ENCODE measurements at places on chromosomes 3 and 15. TPM values are rescaled to one million over a fixed set of nuclear protein-coding genes. Genes with fewer than 3 reads are reported as not detected.
A peak's percentile ranks its signal among the peaks of the same experiment; 100 is the strongest.

GRCh38 chr3:113983544-113983943, 35.7 kb downstream of the ZDHHC23 start:
- no peak overlapping the region for H3K4me3 ChIP-seq
- no peaks in the 10 kb centered on the region for H3K27me3 ChIP-seq
- no peak overlapping the region for H3K27ac ChIP-seq
- no peak for DNase-seq
- peaks cover 16% of the 10 kb centered on the region for H3K4me1 ChIP-seq
- H3K36me3 ChIP-seq = no peaks in the 10 kb centered on the region

DNA sequence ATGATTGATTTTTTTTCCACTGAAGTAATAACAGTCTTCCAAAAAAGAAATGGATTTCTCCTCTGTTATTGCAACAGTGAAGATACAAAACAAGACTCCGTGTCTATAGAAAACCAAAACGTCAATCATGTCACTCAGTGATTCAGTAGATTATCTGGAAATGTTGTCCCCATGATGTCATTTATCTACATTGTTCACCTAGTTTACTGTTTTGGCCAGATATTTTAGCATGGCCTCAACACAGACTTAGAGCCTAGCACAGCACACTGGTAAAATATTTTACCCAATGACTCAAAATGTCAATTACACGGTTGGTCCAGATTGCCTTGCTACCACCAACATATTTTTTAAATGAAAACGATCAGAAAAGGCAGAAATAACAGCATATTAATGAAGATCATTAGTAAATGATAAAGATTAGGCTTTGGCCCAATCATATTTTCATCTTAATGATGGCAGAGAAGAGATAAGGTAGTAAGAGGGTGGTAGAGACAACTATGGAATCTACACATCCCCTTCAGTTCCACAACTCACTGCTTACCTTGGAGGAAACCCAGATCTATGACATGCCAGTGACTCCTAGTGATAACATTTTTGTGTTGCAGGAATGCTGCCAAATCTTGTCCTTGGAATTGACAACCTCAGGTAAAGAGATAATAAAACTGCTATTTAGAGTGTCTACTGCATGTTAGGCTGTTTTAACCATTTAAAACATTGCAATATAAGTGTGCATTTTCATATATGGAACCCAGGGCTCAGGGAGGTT, 347.7 kb upstream of the ARPP21 start:
- H3K27ac ChIP-seq = no peak overlapping the region
- no peaks in the 10 kb centered on the region for H3K4me1 ChIP-seq
- H3K27me3 ChIP-seq = no peaks in the 10 kb centered on the region
- DNase-seq = no peak

DNA sequence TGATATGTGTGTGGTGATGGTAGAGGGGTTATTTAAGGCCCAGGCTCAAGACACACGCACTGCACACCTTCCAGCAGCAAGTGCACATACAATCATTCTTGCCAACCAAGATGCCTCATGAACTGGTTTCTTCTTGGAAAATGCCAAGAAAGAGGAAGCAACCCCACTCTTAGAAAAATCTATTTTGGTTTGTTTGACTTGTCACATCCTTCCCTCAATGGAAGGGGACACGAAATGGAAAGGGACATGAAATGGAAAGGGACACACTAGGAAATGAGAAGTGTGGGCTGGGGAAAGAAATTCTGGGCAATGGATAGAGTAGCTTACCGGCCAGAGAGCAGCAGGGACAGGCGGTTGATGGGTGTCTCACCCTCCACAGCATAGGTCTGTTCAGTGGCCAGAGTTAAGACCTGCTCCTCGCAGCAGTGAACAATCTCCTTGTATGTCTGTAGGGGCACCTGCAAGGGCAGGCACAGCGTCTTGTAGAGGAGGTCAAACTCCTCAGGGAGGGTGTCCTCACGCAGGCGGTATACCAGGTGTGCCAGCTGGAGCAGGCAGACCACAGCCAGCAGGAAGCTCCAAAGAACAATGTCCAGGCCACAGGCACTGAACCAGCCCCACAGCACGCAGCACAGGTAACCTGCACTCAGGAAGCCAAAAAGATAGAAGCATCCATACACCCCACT, 640 bp downstream of the POPDC2 start:
- no peaks in the 10 kb centered on the region for H3K27me3 ChIP-seq
- no peak overlapping the region for H3K27ac ChIP-seq
- no peak for DNase-seq

GRCh38 chr15:25715536-25716413, 147.4 kb downstream of the ATP10A start:
- DNase-seq = no peak
- peaks cover 11% of the 10 kb centered on the region for H3K4me1 ChIP-seq
- no peak overlapping the region for H3K4me3 ChIP-seq
- no peak overlapping the region for H3K27ac ChIP-seq

- no peaks in the 10 kb centered on the region for H3K27me3 ChIP-seq
- DNase-seq = no peak
Measured at GRCh38 chr3:62837145-62837787, 38.0 kb downstream of the CADPS start.

- no peak for DNase-seq
- no peaks in the 10 kb centered on the region for H3K36me3 ChIP-seq
- H3K27me3 ChIP-seq = no peaks in the 10 kb centered on the region
- no peak overlapping the region for H3K27ac ChIP-seq
- no peak overlapping the region for H3K4me3 ChIP-seq
Measured at GRCh38 chr3:64268926-64269325, 43.7 kb upstream of the PRICKLE2 start.

DNA sequence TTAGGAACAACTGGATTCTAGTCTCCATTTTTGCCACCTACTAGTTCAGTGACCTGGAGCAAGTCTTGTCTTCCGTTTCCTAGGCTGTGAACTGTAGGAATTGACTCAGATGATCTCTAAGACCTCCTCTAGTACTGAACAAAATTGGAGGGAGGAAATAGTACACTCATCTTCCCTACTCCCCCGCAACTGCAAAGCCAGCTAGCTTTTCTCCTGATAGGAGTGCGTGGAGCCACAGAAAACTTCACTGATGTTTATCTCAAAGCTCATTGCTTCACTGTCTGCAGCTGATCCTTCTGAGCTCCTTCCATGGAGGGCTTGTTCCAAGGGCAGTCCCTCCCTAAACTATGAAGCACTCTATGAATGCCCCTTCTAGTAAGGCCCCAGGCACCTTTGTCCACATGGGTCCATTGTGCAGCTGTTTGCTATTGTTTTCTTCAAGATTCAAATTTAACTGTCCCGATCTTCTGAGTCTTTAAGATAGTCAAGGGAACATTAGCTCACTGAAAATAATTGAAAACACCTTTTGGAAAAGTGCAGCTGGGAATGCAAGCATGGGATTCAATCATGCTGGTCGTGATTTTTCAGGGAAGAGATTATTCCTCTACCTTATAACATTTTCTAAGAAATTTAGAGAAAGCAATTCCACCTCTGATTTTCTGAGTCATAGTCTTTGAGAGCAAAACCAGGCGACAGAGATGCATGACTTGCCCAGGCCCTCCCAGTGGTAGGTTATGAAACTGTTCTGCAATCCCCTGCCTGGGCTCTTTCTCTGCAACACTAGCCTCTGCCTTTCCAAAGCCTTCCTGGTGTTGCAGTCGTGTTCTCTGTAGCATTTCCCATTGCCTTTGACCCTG, 24.3 kb downstream of the FILIP1L start:
- H3K27ac ChIP-seq = no peak overlapping the region
- H3K4me3 ChIP-seq = no peak overlapping the region
- peaks cover 6% of the 10 kb centered on the region for H3K4me1 ChIP-seq
- H3K36me3 ChIP-seq = no peaks in the 10 kb centered on the region
- DNase-seq = peak; percentile 23
- H3K27me3 ChIP-seq = no peaks in the 10 kb centered on the region

- DNase-seq = no peak
- peaks cover 22% of the 10 kb centered on the region for H3K4me1 ChIP-seq
Measured at GRCh38 chr3:160450846-160451245, 1.3 kb upstream of the TRIM59 start.

DNA sequence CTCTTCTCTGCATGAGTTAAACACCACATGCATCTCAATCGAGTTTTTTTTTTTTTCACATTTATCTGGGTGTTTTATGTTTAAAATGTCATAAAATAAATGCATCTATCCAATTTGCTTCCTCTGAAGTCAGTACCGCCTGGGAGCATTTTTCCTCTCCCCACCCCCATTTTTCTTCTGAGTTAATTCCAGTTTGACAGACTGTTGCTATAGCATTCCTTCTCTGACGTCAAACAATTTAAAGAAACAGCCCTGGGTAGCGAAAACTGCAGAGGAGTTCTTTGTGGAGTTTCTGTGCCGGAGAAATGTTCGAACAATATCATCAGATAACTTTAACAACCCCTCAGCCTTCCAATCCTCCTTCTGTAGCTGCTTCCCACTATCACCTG, 900 bp upstream of the GNB4 start:
- H3K27ac ChIP-seq = no peak overlapping the region
- H3K27me3 ChIP-seq = no peaks in the 10 kb centered on the region
- no peaks in the 10 kb centered on the region for H3K36me3 ChIP-seq
- peaks cover 36% of the 10 kb centered on the region for H3K4me1 ChIP-seq

DNA sequence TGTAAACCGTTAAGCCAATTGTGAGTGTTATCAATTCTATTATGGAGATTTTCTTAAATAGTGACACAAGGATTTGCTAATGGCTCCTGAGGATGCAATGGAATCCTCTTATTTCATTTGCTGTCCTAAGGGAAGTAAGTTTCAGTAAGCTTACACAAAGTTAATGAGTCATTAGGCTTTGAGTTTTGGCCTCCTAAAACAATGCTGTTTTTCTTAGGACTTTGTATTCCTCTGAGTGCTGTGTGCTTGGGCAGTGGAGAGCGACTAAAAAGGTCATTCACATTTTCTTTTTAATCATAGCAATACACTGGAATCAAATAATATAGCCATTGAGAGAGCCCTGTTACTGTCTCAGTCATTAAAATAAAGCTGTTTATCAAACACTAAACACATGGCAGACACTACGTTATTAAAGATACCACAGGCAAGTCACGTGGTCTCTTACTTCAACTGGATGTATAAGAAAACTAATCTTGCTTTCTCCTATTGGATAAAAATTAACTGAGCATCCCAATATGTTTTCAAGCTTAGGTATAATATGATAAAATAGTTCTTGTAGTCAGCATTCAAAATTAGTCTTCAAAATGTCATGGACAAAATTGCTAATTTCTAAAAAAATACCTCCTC, 290.8 kb downstream of the NLGN1 start:
- no peak overlapping the region for H3K27ac ChIP-seq
- no peak for DNase-seq
- no peaks in the 10 kb centered on the region for H3K27me3 ChIP-seq

GRCh38 chr3:190847436-190847835, 15.1 kb downstream of the GMNC start:
- no peak for DNase-seq
- H3K36me3 ChIP-seq = no peaks in the 10 kb centered on the region
- no peaks in the 10 kb centered on the region for H3K27me3 ChIP-seq
- H3K4me1 ChIP-seq = peaks cover 8% of the 10 kb centered on the region
- H3K27ac ChIP-seq = no peak overlapping the region

GRCh38 chr3:140344601-140345205, 333.2 kb upstream of the TRIM42 start:
- no peaks in the 10 kb centered on the region for H3K4me1 ChIP-seq
- no peaks in the 10 kb centered on the region for H3K36me3 ChIP-seq
- DNase-seq = no peak
- no peak overlapping the region for H3K4me3 ChIP-seq
- H3K27me3 ChIP-seq = no peaks in the 10 kb centered on the region

GRCh38 chr3:54159917-54160316, 37.6 kb downstream of the CACNA2D3 start:
- no peak for DNase-seq
- no peak overlapping the region for H3K27ac ChIP-seq
- H3K27me3 ChIP-seq = no peaks in the 10 kb centered on the region
- no peaks in the 10 kb centered on the region for H3K36me3 ChIP-seq

- no peak overlapping the region for H3K27ac ChIP-seq
- no peaks in the 10 kb centered on the region for H3K27me3 ChIP-seq
- no peak for DNase-seq
- no peaks in the 10 kb centered on the region for H3K4me1 ChIP-seq
- H3K4me3 ChIP-seq = no peak overlapping the region
Measured at GRCh38 chr15:50905055-50905454, 3.4 kb upstream of the AP4E1 start.

GRCh38 chr15:86942285-86942684, 862.6 kb downstream of the AGBL1 start:
- no peaks in the 10 kb centered on the region for H3K36me3 ChIP-seq
- H3K4me3 ChIP-seq = no peak overlapping the region
- no peaks in the 10 kb centered on the region for H3K4me1 ChIP-seq

- H3K27me3 ChIP-seq = no peaks in the 10 kb centered on the region
- peak; percentile 4 for DNase-seq
- peak overlapping the region; percentile 1 for H3K27ac ChIP-seq
- H3K36me3 ChIP-seq = no peaks in the 10 kb centered on the region
- no peak overlapping the region for H3K4me3 ChIP-seq
Measured at GRCh38 chr15:25134546-25134945, 179.8 kb downstream of the SNRPN start.

GRCh38 chr3:147572970-147573340, 163.8 kb downstream of the ZIC1 start:
- no peak overlapping the region for H3K4me3 ChIP-seq
- DNase-seq = no peak

- no peak for DNase-seq
- H3K4me3 ChIP-seq = no peak overlapping the region
- no peaks in the 10 kb centered on the region for H3K4me1 ChIP-seq
- no peaks in the 10 kb centered on the region for H3K27me3 ChIP-seq
- no peaks in the 10 kb centered on the region for H3K36me3 ChIP-seq
Measured at GRCh38 chr3:107414325-107414964, 37.2 kb downstream of the CCDC54 start.

- H3K4me1 ChIP-seq = peaks cover 4% of the 10 kb centered on the region
- no peaks in the 10 kb centered on the region for H3K36me3 ChIP-seq
- H3K4me3 ChIP-seq = no peak overlapping the region
Measured at GRCh38 chr15:101501703-101502373, 12.3 kb upstream of the PCSK6 start.

- H3K4me1 ChIP-seq = no peaks in the 10 kb centered on the region
- H3K27ac ChIP-seq = no peak overlapping the region
- no peaks in the 10 kb centered on the region for H3K27me3 ChIP-seq
- no peak for DNase-seq
- no peak overlapping the region for H3K4me3 ChIP-seq
- no peaks in the 10 kb centered on the region for H3K36me3 ChIP-seq
Measured at GRCh38 chr15:83709811-83710210, 55.9 kb downstream of the ADAMTSL3 start.

DNA sequence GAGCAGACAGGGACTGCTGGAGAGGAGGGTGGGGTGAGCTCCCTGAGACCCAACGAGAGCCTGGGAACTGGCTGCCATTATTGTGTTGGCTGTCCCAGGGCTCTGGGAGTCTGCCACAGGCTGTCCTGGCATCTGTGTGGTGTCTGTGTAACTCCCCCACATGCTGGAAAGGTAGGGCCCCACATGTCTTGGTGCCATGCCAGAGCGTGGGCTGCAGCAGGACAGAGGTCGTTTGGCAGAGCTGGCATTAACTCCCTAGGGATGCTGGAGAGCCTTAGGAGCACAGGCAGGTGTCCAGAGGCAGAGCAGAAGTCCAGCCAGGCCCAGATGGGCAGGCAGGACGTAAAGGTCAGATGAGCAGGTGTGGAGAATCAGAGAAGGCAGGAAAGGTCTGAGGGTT, 9.7 kb downstream of the TIMP4 start:
- no peak overlapping the region for H3K27ac ChIP-seq
- no peak for DNase-seq
- no peak overlapping the region for H3K4me3 ChIP-seq
- no peaks in the 10 kb centered on the region for H3K27me3 ChIP-seq
- H3K4me1 ChIP-seq = no peaks in the 10 kb centered on the region

The MED12L gene
- 16.5 TPM for total RNA-seq

The IGSF10 gene
- 0.15 TPM for total RNA-seq

The TIMP4 gene
- 0.15 TPM for total RNA-seq

The KIF23 gene
- 193 TPM for total RNA-seq

The ULK3 gene
- 22.7 TPM for total RNA-seq

The MDFIC2 gene
- not detected for total RNA-seq

The GCSAM gene
- not detected for total RNA-seq

The C3orf49 gene
- total RNA-seq = not detected

The PPIP5K1 gene
- 35.6 TPM for total RNA-seq

The GNAT1 gene
- total RNA-seq = not detected

The CPLX3 gene
- not detected for total RNA-seq

Measured in neural progenitor cell (in vitro differentiated cells).